RWPE1 (cell line): ENCODE measurements at places on chromosomes 6 and 20.
A peak's percentile ranks its signal among the peaks of the same experiment; 100 is the strongest.

- no peak for DNase-seq
These were observed 10.8 kb downstream of the MAPK13 start for GRCh38 chr6:36141091-36141490.

DNA sequence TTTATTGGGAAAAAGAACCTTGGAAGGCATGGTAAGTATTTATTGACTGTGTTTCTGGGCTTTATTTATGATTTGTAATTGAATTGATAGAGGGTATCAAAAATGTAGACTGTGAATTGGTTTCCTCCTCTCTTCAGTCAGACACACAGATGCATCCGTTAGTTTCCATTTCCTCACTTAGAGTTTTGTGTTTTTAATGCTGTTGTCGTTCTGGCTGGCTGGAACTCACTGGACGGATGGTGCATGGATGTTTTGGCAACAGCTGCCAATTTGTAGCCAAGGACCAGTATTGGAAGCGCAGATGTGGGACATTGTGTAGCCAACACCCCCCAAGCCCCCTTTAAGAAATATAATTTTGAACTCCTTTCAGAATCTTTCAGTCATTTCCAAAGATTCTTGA, 134.5 kb downstream of the JARID2 start:
- DNase-seq, result no peak

DNA sequence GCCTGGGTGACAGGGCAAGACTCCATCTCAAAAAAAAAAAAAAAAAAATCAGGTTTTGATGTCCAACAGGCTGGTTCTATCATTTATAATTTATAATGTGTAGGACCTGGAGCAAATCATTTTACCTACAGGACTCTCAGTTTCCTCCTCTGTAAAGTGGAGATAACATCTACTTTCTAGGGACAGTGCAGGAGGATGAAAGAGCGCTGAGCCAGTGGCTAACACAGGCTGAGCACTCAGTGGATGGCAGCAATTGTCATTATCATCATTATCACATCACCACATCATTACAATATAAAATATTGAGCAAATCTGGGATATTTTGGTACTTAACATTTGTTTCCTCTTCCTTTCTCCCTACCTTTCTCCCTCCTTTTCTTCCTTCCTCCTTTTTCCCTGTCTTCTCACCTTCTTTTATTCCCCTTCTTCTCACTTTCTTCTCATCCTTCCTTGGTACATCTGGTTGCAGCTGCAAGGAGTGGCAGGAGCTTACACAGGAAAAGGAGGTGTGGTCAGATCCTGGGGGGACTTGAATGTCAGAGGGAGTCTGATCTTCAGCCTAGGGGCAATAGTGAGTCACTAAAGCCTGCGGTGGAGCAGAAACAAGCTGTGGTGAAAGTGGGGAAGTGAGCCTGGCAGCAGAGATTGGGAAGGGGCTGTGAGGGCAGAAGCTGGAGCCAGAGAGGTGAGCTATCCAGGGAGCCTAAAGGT, 24.6 kb upstream of the CTNNBL1 start:
- DNase-seq, result peak; percentile 56

DNA sequence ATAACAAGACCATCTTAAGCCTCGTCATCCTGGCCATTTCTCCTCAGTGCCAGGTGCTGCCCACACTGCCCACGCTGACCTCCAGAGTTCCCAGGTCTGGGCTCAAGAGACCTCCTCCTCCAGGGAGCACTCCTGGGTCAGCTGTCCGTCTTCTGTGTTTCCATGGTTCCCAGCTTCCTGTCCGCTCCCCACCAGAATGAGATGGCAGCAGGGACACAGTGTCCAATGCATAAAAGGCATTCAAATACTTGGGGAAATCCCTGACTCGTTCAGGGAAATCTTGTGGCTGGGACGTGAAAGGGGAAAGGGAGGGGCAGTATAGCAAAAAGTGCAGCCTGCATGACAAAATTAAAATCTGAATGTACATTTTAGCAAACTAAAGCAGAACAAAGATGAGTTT, 54.3 kb downstream of the SLC23A2 start:
- no peak for DNase-seq

GRCh38 chr6:88712243-88712936, 251.0 kb downstream of the RNGTT start:
- DNase-seq, result no peak

DNA sequence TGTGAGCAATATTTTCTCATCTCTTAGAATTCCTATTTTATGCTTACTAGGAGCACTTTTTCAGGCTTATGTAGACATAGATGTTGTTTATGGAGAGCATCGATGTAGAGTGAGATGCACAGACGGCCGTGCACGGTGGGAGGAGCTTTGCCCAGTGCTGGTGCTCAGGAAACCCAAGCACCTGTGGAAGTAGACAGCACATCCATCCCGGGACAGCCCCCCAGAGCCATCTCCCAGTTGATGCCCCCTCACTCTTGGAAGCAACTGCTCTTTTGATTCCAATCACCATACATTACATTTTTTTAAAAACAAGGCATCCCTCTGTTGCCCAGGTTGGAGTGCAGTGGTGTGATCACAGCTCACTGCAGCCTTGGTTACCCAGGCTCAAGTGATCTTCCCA, 143.7 kb downstream of the SMOC2 start:
- DNase-seq, result no peak

DNA sequence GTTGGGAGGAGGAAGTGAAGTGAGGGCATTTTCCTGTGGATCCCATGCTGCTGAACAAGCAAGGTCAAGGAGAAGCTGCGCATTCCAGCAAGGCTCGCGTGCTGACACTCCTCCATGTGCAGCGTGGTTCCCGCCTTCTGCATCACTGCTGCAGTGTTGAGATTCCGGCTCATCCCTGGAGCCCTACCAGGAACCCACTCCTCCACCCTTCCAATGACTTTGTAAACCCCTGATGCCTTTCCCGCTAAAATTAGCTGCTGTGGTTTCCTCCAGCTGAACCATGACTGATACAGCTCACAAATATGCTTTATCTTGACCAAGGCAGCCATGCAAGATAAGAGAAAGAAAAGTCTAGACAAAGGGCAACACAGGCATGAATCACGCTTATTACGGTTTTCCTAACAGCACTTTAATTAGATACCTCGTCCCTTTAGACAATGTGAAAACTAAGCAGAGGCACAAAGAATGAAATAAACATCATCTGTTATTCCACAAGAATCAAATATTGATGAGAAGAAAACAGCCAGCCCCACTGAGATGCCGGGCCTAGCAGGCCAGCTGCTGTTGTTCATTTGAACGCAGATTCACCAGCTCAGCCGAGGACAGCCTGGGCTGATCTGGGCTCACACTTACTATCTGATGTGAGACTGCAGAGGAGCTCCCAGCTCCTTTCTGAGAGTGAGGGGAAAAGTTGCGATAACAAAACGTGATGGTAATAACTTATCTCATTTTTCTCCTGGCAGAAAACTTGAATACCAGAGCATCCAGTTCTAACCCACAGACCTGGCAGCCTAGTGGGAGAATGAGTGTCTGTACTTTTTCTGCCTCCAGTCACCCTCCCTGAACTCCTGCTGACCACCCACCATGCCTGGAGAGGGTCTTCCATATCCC, 14.2 kb upstream of the BNIP5 start:
- no peak for DNase-seq

- peak; percentile 78 for DNase-seq
These were observed at the start of gene MOCS1 for GRCh38 chr6:39934131-39934757. Gene MOCS1, minus strand, starts transcription at chr6:39934462. Its CDS starts 45 bp downstream, at chr6:39934417.

DNA sequence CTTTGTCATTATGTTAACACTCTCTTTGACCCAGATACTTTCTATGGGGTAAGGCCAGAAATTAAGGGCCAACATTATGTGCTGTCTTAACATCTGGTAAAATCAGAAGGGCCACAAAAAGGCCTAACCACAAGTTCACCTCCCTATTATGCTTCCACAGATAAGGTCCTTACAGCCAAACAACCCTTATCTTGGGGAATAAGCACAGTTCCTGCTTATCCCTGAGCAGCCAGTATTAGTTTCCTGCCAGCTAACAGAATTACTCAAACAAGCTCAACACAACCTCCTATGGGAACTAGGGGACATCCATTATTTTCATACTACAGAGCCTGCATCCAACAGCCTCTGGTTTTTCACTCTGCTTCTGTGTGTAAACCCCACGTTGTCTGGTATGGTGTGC, 724.8 kb downstream of the HACE1 start:
- DNase-seq, result no peak

DNA sequence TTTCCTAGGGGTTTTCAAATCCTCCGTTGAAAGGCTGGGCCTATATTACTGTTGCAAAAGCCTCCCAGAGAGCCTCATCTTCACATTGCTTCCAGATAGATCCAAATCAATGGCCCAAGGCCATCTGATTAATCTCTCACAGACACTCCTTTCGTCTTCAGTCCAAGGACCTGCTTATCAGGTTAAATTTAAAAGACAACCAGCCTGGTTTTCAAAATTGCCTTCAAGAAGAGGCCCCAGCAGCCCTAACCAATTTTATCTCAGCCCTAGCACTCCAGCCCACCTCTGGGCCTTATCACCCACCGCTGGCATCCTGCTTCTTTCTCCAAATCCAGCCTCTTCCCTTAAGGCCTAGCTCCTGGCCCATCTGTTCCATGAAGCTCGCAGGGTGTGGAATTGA, 15.5 kb upstream of the CCND3 start:
- DNase-seq, result no peak

- no peak for DNase-seq
These were observed 22.5 kb downstream of the TUBB2B start for GRCh38 chr6:3204921-3205320.

- DNase-seq, result no peak
These were observed 510.3 kb downstream of the KIF16B start for GRCh38 chr20:16062661-16063581.

DNA sequence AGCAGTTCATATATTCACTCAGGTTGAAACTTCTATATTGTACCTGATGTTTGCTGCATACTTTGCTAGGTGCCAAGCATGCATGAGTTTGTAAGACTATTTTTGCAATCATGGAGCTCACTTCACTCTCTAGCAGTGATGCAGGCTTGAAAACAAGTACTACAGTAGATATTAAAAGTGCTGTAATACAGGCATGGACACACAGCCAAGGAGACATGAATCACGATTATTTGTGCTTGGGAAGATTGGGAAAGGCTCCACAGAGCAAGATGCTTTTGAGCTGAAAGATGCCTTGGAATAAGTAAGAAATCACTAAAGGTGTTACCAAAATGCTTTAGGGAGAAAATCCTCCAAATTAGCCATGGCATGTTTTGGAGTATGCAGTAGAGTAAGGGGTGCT, 427.4 kb downstream of the UTRN start:
- DNase-seq, result no peak
